GM06990 (cell line): ENCODE measurements at places on chromosomes 2 and 18.

DNA sequence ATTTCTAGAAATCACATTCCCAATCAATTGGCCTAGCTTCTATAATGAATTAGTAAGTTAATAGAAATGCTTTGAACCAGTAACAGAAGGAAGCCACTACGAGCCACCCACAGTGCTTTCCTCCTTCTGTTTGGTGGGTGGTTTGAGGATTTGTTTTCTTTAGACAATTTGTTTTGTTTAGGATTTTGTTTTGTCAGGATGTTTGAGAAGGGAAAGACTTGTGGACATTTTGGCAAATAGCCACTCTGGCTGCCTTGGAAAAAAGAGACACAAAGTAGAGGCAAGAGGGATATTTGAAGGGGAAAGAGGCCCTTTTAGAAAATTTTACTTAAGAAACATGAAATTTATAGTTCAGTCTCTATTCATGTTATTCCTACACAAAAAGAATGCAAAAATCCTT is 47.7 kb downstream of the TANK start:
- DNase-seq = no peak

GRCh38 chr2:43233218-43234212 is 7.1 kb upstream of the ZFP36L2 start:
- no peak for DNase-seq

GRCh38 chr2:170076189-170076588 is 101.8 kb upstream of the MYO3B start:
- DNase-seq = peak; percentile 31

- no peak for DNase-seq
These were observed 44.2 kb upstream of the LYPD6B start for GRCh38 chr2:148994341-148994740.

GRCh38 chr2:171163261-171163660 is 2.6 kb upstream of the TLK1 start:
- DNase-seq = no peak

- no peak for DNase-seq
These were observed 49.9 kb upstream of the GALR1 start for GRCh38 chr18:77199707-77200106.

- no peak for DNase-seq
These were observed 505.0 kb upstream of the ID2 start for GRCh38 chr2:8176887-8177286.

DNA sequence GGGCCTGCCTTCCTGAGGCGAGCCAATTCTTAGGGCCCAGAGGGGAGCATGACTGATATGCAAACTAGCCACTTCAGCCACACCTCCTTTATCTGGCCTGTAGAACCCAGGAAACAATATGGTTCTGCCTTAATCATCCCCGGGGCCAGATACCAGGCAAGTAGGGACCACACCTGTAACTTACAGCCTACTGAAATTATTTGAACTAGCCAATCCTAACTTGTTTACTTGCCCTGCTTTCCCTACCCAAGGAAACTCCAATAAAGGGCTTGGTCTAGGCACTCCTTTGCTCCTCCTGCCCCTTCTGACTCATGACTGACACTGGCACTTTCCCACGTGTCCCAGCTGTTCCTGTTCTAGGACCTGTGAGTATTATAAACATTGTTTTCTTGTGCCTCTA is 57.6 kb downstream of the MYOM1 start:
- no peak for DNase-seq

GRCh38 chr2:21690005-21690404 is 566.2 kb downstream of the TDRD15 start:
- DNase-seq = no peak

- no peak for DNase-seq
These were observed 84.2 kb downstream of the ACKR3 start for GRCh38 chr2:236653863-236654262.

- no peak for DNase-seq
These were observed 2.2 kb downstream of the ST3GAL5 start for GRCh38 chr2:85886590-85886989.

DNA sequence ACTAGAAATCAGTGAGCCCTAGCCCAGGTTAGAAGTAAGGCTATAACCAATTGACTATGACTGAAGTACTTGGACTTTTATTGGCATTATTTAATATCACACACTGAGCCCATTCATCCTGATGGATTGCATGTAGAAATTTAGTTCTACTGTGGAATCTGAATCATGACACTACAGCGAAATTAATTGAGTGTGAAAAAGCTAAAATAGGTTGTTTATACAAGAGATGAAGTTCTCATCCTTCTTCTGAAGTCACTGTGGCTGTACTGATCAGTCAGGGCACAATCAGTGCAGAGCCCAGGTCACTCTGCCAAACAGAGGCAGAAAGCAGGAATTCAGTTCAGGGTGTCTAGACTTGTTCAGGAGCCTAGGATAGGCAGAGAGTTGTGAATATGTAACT is 158.9 kb downstream of the BABAM2 start:
- no peak for DNase-seq

DNA sequence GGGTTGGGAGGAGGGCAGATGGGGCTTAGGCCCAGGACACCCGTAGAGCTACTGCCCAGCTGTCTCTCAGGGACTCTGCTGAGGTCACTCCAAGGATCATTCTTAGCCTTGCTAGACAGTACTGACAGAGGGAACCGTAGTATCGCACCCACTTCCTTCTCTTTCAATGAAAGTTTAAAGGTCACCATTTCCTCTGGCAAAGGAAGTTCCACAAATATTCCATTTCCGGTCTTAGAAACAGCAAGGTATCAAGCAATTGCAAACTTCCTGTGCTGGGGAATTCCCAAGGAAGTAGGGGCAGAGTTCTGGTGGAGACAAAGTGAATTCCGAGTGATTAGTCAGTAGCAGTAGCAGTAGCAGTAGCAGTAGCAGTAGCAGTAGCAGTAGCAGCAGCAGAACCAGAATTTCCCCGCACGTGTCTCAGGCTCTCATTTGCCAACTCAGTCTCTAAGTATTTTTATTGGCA is 24.7 kb downstream of the IL1B start:
- no peak for DNase-seq
